Activated CD8-positive, alpha-beta T cell treated with anti-CD3 and anti-CD28 coated beads, Interleukin-2, amount 10 ng/mL, durations not matched to agents 7 days and 5 days (primary cell): ENCODE measurements at places on chromosomes 1 and 21. TPM values are rescaled to one million over a fixed set of nuclear protein-coding genes. Genes with fewer than 3 reads are reported as not detected.

Gene S100A9
- total RNA-seq, result not detected

DNA sequence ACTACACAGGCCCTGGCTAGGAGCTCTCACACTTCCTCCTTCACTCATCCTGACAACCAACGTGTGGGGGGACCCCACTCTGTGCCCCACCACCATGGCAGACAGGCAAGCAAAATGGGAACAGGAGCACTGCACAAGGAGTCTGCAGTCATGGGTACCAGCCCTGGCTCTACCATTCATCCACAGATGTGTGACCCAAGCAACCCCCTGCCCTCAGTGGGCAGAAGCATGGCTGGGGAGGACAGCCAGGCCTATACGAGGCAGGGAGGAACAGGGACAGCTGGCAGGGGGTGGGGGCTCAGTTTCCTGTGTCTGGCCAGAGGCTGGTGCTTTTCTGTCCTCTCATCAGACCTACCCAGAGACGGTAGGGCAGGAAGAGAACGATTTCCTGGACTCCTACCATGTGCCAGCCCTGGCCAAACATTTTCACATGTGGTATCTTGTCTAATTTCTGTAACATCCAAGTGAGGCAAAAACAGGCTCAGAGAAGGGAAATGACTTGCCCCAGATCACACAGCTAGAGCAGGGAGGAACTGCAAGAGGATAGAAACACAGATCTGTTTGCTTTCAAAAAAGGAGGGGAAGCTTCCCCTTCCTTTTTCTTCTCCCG is 178.0 kb downstream of the HIVEP3 start:
- peak; percentile 39 for DNase-seq

GRCh38 chr1:25808481-25809244 is 8.7 kb downstream of the SELENON start:
- DNase-seq, result no peak

Gene SPATA21
- not detected for total RNA-seq

GRCh38 chr21:18725653-18726052 is 322.1 kb upstream of the TMPRSS15 start:
- no peak for DNase-seq

DNA sequence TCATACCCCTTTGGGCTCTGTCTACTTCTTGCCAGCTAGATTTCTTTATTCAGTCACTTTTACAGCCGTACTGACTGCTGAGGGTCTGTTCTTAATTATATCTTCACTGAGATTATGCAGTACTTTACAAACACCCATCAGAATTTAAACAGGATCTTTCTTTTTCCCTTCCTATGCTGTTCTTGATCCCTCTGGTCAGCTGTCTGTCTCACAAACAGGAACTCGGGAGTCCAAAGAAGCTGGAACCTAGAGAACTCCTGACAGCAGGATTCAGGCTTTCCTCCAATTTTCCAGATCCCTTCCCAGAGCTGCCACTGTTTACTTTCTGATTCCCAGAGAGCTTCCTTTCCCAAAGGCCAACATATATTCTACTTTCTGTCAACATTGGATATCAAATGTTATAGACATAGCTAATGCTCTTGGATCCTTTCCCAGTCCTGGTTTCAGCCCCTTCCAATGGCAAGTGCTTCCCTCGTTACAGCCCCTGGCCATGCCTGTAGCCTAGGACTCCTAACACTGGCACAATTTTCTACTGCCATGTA is 59.5 kb downstream of the ATP2B4 start:
- no peak for DNase-seq

Gene SLC16A4
- total RNA-seq, result 0.23 TPM

Gene HRNR
- total RNA-seq, result not detected

- DNase-seq, result no peak
Observed at GRCh38 chr1:213120386-213120785, 69.3 kb downstream of the RPS6KC1 start.

- DNase-seq, result no peak
Observed at GRCh38 chr1:56585985-56586384, 6.6 kb upstream of the PLPP3 start.

GRCh38 chr1:76759171-76759860 is 108.0 kb upstream of the ST6GALNAC5 start:
- no peak for DNase-seq

- no peak for DNase-seq
Observed at GRCh38 chr1:10915594-10915993, 96.9 kb upstream of the TARDBP start.
